ENCODE measurements at places on chromosomes 2 and 18.

DNA sequence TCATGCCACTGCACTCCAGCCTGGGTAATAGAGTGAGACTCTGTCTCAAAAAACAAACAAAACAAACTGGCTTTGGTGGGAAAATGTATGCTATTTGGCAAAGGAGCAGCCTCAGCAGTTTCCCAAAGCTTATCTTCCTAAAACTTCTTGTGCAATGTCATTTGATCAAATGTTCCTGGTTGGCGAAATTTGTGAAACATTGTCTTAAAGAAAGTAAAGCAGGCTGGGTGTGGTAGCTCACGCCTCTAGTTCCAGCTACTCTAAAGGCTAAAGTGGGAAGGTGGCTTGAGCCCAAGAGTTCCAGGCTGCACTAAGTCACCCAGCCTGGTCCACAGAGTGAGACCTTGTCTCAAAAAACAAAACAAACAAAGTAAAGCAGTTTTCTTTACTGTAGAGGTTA, 17.3 kb upstream of the TAF4B start:
- DNase-seq: no peak

DNA sequence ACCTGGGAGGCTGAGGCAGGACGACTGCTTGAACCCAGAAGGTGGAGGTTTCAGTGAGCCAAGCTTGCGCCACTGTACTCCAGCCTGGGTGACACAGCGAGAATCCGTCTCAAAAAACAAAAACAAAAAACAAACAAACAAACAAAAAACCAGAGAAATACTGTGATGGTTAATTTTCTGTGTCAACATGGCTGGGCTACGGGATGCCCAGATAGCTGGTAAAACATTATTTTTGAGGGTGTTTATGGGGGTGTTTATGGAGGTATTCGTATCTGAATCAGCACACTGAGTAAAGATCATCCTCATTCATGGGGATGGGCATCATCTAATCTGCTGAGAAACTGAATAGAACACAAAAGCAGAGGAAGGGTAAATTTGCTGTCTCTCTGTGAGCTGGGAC, 40.8 kb upstream of the COX7A2L start:
- DNase-seq: no peak

DNA sequence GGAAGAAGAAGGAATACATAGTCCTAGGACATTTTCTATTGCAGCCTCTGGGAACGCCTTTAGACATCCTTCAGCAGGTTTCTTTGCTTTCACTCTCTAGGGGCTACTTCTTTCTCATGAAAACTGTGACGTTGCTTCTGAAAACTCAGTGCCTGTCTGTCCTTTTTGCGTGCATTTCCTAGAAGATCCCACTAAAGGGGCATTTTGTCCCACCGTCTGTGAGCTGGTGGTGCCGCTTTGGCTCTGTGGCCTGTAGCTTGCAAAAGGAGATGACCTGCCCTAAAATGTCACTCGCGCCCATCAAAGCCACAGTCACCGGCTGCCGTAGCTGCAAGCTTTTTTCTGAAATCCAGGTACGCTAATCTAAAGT, 579 bp downstream of the STAT4 start:
- no peak for DNase-seq

DNA sequence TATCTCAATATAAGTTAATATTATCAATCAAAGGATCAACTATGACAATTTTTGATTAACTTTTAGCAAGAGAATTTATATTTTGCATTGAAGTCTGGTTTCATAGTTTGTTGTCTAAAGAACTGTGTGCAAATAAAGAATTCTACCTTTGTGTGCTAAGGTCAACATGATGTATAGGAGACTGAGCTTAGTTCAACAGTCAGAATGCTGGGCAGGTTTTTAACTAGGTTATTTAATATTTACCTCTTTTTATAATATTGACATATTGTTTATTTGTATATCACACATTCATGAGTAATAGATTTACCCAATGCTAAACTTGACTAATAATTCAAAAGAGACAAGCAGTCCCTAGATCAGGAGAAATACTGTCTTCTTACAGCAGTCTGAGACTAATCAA, 831.4 kb downstream of the DSC3 start:
- DNase-seq: no peak

DNA sequence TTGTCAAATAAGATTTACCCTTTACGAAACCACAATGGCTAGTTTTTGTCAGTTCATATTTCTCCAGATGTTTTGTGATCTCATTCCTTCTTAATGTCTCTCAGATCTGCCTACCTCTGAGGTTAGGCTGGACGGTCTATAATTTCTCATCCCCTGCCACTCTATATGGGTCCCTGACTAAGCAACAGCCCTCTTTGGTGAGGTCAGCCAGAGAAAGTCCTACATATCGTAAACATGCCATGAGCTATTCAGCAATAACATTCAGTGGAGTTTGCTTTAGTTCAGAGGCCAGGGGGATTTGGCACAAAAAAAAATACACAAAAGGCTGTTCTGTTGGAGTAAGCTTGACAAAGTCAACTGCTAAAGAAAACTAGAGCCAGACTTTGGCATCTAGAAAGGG, 192.1 kb upstream of the NCKAP5 start:
- no peak for DNase-seq

- no peak for DNase-seq
Measured at GRCh38 chr2:3476985-3477327, 42.4 kb downstream of the ADI1 start.

DNA sequence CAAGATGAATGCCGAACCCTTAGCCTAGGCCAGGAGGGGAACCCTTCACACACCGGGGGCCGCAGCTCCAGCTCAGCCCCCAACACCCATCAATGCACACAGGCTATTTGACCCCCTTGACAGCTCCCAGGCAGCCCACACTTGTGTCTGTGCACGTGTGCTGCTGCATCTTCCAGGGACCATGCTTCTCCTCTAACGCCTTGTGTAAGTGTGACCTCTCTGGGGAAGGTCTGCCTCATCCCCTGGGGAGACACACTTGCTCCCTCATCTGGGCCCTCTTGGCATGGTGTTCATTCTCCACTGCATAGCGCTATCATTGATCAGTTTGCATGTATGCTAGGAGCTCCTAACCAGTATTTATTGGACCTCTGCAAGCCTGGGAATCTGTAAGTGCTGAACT, 120.0 kb upstream of the FHL2 start:
- DNase-seq: no peak

DNA sequence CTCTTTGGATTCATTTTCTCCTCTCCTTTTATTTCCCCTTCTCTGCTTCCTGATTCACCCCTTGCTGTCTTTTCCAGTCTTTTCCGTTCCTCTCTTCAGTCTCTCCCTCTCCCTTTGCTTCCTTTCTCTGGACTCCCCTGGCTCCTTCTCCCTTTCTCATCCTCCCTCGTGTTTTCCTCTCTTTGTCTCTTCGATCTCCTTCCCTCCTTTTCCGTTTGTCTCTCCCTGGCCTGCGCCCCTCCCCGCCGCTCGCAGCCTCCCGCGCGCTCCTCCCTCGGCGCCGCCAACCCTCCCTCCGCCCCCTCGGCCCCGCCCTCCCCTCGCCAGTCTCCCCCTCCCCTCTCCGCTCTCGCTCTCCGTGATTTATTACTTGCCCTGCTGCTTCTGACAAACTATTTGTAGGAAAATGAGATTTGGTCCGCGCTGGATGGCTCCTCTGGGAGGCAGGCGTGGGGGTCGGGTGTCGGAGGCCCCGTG, 46.0 kb upstream of the PAX8 start:
- peak; percentile 21 for DNase-seq

GRCh38 chr2:27353762-27354596, 2.6 kb downstream of the GTF3C2 start:
- no peak for DNase-seq

- no peak for DNase-seq
Measured at GRCh38 chr18:22300665-22301636, 116.8 kb downstream of the CTAGE1 start.

- no peak for DNase-seq
Measured at GRCh38 chr2:221494556-221494955, 77.5 kb downstream of the EPHA4 start.

DNA sequence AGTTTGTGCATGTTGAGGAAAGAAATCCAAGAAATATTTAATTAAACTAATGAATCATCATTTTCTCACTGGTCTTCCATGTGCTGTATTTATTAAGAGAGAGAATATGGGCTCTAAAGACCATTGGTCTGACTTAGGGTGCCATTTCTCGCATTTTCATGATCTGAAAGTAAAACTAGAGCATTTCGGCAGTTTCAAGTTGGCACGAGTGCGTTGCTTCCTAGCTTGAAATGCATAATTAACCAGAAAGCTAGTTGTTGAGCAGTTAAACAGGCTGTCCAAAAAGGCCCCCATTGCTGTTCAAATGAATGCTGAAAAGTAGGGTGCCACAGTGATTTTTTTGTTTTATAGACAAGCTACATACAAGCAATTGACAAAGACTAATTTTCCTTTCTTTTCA, 47.4 kb downstream of the SLC8A1 start:
- DNase-seq: no peak

- DNase-seq: no peak
Measured at GRCh38 chr2:238616681-238617080, 190.0 kb downstream of the ASB1 start.

- no peak for DNase-seq
Measured at GRCh38 chr18:11043694-11044093, 105.7 kb downstream of the PIEZO2 start.

- DNase-seq: no peak
Measured at GRCh38 chr2:184530239-184530638, 68.1 kb upstream of the ZNF804A start.

- peak; percentile 38 for DNase-seq
Measured at GRCh38 chr18:23970161-23971096, 44.1 kb upstream of the TTC39C start.

DNA sequence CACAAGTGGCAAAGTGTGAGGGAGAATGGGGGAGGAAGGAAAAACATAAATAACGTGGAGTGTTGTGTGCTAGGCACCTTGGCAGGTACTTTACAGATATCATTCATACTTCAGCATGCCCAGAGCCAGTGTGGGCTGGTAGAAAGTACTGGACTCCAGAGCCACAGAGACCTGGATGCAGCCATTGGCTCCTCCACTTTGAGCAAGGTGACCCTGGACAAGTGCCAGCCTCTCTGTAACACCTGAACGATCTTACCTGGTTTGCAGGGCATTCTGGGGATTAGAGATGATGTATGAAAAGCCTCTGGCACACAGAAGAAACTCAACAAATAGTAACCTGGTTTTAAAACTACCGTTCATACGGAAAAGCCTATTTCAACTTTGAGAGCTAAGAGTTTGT, 6.3 kb downstream of the LOXHD1 start:
- no peak for DNase-seq

GRCh38 chr2:152696476-152696875, 20.8 kb downstream of the PRPF40A start:
- no peak for DNase-seq

DNA sequence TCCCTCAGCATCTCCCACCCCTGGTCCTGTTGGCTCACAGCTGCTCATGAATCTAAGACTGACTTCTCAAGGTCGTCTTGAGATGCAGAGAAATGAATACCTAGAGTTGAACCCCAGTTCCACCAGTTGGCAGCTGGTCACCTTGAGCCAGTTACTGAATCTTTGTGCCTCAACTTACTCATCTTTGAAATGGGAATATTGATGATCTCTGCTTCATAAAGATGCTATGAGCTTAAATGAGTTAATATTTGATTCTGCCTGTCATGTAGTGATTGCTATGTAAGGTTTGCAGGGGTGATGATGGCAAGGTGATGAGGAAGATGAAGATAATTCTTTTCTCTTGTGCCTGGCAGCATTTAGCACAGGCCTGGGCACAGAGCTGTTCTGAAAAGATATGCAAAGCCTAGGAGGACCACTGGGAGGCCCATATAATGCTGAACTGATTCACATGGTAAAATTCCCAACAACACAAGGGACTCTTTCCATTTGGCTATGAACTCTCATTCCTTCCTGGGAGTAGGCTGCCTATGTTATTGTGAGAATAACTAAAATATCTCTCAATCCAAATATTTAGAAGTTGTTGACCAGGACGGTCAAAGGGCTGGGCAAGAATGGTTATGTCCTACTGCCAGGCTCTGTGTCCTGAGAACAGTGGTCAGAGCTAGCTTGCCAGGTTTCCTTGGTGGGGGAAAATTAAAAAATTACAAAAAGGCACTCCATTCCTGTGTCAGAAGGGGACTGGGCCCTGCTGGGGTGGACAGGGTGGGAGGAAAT, 70.9 kb downstream of the APOB start:
- DNase-seq: no peak

GRCh38 chr2:101089419-101089818, 61.8 kb downstream of the TBC1D8 start:
- DNase-seq: no peak

DNA sequence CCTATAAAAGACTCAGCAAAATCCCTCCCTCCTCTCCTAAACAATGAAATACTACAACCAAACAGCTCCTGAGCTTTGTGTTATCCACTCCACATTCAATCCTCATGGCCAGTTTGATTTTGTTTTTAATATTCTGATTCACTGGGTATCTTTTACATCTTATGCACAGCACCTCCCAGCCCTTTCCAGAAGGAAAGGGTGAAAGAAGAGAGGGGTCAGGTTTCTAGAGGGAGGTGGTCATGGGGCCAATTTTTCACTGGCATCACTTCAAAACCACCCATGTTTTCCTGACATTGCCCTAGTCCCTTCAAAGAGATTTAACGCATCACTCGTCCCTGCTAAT, 315.6 kb downstream of the LPIN1 start:
- DNase-seq: no peak

DNA sequence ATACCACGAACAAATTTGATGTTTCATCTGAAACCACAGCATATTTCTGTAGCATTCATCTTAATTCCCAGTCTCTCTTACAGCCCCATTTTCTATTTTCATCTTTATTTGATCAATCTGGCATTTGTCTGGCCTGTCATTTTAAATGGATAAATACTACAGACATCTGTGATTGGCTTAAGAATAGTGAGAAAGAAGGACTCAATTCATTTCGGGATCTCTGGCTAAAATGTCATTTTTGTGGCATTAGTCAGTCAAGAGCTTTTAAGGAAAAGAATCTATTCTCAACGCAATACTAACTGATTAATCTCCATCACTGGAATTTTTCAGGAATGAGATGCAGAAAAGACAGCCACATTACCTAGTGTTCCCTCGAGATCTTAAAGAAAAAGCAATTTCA, 585.9 kb downstream of the IRS1 start:
- DNase-seq: no peak

- DNase-seq: no peak
Measured at GRCh38 chr2:21229302-21229701, 105.5 kb downstream of the TDRD15 start.

Measured in activated CD4-positive, alpha-beta T cell treated with anti-CD3 and anti-CD28 coated beads for 1 hour (primary cell).